ENCODE measurements at places on chromosomes 3 and 15.
A peak's percentile ranks its signal among the peaks of the same experiment; 100 is the strongest.

- peak; percentile 8 for DNase-seq
Measured at GRCh38 chr3:114093596-114093995, 37.1 kb downstream of the QTRT2 start.

- no peak for DNase-seq
Measured at GRCh38 chr15:90038632-90039095, 37.5 kb downstream of the ZNF710 start.

DNA sequence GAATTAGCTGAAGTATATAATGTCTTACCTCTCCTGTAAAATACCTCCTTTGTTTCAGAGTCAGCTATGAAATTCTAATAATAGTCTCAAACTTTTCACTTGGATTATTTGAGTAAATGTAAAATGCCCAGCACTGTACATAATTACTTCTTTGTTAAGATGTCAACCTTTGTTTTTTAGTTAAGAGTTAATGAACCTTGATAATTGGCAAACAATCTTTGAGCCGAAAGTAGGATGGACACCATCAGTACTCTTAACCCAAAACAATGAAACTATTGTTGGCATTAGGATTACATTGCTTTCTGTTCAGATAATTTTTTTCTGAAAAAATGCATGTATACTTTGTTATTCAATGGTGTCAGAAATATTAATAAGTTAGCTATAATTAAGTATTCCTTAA is 3.0 kb upstream of the NECTIN3 start:
- peak; percentile 12 for DNase-seq

DNA sequence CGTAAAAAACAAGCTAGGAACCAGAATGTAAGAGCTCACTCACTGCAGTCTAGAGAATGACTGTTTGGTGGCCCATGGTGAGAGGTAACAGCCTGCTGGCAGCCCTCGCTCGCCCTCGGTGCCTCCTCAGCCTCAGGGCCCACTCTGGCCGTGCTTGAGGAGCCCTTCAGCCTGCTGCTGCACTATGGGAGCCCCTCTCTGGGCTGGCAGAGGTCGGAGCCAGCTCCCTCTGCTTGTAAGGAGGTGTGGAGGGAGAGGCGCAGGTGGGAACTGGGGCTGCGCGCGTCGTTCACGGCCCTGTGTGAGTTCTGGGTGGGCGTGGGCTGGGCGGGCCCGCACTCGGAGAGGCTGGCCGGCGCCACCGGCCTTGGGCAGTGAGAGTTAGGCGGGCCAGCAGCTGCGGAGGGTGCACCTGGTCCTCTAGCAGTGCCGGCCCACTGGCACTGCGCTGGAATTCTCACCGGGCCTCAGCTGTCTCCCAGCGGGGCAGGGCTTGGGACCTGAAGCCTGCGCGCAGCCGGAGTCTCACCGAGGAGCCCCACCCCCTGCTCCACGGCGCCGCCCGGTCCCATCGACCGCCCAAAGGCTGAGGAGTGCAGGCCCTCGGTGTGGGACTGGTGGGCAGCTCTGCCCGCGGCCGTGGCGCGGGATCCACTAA is 420.6 kb downstream of the RBMS3 start:
- no peak for DNase-seq

GRCh38 chr3:198028718-198029117 is 68.7 kb downstream of the LMLN start:
- no peak for DNase-seq

DNA sequence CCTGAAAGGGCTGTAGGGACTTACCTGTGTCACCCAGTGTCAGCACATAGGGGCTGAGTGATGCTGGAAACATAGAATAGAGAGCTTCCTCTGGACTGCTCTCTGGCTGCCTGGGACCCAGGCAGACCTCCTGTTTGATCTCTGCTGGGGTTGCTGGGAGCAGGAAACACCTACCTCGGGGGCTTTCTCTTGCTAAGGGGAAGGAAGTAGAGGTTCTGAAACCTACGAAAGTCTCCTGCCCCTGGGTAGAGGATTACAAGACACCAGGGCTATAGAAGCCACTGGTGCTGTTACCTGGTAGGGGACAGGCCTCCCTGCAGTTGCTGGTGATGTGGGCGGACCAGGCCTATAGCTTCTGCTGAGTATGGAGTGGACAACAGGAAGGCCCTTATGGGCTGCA is 81.7 kb downstream of the DHX30 start:
- DNase-seq = no peak

DNA sequence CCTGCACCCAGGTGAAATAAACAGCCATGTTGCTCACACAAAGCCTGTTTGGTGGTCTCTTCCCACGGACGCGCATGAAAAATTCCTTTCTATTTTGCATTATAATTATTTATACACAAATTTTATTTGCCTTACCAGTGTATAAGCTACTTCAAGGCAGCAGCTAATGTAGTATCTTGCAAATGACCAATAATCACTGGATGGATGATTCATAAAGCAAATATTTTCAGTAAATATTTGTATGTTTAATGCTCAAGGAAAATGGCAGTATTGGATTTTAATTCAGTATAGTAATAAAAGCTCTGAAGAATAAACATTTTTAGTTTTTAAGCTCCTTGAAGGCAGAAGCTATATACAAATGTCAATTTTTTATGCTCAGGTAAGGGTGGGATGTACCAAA is 158.7 kb upstream of the NANOGP8 start:
- DNase-seq = no peak

DNA sequence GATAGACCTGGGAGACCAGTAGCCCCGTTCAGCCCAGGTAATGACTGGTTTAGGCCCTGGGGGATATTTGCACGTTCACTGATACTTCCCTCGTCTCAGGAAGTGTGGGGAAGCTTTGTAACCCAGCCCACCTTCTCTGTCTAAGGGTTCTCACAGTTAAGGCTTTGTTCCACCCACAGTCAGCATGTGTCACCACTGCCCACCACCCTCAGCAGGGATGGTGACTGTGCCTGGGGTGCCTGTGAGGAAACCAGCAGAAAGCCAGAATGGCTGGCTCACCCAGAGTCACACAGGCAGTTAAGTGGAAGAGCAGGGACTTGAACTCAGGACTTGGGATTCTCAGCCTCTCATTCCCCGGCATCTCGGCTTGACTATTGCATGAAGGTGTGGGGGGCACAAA is 5.2 kb downstream of the KBTBD13 start:
- DNase-seq = no peak

DNA sequence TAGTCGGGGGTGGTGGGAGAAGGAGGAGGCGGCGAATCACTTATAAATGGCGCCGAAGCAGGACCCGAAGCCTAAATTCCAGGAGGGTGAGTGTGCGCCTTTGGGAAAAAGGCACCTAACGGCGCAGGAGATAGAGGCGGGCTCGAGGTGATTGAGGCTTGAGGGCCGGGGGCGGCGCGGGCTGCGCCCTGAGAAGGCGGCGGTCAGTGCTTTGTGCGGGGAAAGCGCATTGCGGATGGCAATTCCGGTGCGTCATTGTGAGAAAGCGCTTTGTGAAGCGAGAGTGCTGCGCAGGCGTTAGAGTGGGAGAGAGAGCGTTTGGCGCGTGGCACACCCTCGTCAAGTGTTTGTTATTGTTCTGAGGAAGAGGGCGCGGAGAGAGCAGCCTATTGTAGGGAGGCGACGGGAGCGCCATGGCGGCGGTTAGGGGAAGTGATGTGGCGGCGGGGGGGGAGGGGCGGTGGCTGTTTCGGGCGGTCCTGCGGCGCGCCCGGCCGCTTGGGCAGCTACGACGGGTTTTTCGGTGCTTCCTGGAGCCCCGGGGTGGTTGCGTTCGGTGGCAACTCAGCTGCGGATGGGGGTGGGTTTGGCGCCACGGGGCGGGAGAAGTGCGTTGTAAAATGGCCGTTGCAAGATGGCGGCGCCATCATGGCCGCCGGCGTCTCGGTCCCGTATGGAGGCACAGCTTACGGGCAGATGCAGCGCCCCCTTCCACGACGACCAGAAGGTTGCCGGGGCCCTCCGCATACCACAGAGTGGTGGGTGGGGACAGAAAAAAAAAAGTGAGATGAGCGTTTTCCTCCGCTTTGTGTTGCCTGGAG is 492 bp downstream of the MORF4L1 start:
- peak; percentile 78 for DNase-seq

DNA sequence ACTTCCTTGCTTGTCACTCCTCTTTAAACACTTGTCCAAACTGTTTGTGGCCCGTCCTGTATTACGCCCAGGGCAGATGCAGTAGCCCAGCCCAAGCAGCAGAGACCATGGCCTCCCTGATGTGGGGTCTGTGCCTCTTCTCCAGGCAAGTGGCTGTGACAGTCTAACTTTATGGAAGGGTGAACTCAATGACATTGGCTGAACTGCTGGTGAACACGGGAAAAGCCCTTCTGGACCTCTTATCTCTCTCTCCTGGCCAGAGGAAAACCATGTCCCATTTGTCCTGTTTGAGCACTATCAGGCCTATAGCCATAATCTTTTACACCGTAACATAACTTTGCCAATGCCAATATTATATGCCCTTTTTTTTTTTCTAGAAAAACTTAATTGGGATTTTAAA is 67.6 kb downstream of the SMAD3 start:
- DNase-seq = no peak

GRCh38 chr3:105674437-105675065 is 194.3 kb downstream of the CBLB start:
- no peak for DNase-seq

DNA sequence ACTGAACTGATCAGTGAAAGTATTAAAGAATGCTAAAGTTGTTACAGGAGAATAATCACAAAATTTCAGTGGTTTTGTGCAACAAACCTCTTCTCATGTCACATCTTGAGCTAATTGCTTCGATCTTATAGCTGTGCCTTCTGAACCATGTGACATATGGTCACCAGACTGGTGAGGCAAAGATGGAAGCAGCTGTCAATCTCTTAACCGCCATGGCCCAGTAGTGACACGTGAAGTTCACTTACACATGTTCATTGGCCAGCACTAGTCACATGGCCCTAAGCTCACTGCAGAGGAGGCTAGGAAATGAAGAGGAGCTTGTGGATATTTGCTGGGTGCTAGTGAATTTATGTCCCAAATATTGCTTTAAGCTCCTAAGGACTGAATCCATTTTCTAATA is 32.5 kb downstream of the BOC start:
- DNase-seq = no peak

GRCh38 chr3:158802409-158803268 is 785 bp downstream of the MFSD1 start:
- DNase-seq = no peak

DNA sequence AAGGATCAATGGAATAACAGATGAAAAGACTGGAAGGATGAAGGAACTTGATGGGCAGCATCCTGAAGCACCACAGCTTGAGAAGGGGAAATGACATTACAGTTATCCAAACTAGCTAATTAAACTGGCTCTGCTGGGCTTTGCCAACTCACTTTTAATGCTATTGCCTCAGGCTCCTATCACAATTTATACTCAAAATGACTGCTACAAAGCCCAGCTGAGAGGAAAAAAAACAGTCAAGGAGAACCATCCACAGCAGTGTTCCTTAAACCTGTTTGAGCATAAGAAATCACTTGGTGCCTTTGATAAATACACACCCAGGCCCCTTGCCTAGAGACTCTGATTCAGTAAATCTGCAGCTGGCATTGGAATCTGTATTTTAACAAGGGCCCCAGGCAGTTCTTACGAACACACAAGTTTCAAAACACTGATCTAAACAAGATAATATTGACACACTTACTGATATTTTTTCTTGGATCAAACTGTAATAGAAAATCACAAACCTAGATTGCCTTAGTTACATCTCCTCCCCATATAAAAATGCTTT is 85.8 kb downstream of the MB21D2 start:
- no peak for DNase-seq

GRCh38 chr3:108552267-108553159 is 36.7 kb downstream of the CIP2A start:
- DNase-seq = peak; percentile 63

GRCh38 chr15:38593524-38593923 is 28.9 kb upstream of the RASGRP1 start:
- DNase-seq = no peak

- DNase-seq = no peak
Measured at GRCh38 chr3:178181784-178182183, 354.5 kb upstream of the KCNMB2 start.

GRCh38 chr15:78850941-78851755 is 21.5 kb upstream of the MORF4L1 start:
- DNase-seq = no peak

GRCh38 chr15:91864664-91865063 is 11.2 kb downstream of the SLCO3A1 start:
- DNase-seq = no peak

GRCh38 chr3:197017003-197017402 is 12.6 kb downstream of the MELTF start:
- no peak for DNase-seq

DNA sequence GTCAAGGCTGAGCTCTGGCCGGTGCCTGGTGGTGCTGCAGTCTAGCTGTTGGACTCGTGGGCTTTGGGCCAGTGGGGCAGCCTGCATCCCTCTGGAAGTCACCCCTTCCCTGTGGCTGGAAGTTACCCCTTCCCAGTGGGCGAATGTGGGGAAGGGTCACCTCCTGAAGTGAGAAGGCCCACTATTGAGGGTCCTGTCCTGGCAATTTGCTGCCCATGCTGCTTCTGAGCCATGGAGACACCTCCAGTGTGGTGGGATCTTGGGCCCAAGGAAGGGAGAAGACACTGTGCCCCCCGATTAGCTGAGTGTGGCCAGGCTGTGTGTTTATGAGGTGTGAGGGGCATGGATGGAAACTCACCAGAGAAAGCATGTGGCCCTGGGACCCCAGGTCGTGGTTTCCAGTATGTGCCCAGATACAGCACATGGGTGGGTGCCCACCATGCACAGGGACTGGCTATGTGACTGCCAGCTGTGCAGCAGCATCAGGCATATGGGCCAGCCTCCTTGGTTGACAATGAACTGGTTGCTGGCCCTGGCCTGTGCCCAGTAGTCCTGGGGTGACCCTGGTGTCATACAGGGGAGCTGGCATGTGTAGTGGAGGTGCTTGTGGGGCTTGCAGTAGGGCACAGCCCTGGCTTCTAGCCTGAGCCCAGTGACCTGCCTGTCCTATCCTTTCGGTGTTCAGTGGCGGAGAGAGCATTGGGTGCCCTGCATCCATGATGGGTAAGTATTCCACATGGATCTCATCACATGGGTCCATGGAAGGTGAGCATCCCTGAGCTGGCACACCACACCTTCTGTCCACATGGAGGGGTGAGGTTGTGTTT is 221.2 kb downstream of the SNRPN start:
- DNase-seq = no peak

GRCh38 chr15:32918547-32918946 is 200.7 kb downstream of the GREM1 start:
- no peak for DNase-seq

GRCh38 chr3:41649129-41649739 is 312.7 kb downstream of the ULK4 start:
- no peak for DNase-seq

GRCh38 chr15:45129651-45130129 is at the start of the genes DUOX1 and DUOXA1:
Gene DUOX1 (plus strand): TSS chr15:45129994. CDS start chr15:45131967, 1,973 bp downstream.
Gene DUOXA1 (minus strand): TSS chr15:45129879. CDS start chr15:45123014, 6,865 bp downstream.
- DNase-seq = no peak

DNA sequence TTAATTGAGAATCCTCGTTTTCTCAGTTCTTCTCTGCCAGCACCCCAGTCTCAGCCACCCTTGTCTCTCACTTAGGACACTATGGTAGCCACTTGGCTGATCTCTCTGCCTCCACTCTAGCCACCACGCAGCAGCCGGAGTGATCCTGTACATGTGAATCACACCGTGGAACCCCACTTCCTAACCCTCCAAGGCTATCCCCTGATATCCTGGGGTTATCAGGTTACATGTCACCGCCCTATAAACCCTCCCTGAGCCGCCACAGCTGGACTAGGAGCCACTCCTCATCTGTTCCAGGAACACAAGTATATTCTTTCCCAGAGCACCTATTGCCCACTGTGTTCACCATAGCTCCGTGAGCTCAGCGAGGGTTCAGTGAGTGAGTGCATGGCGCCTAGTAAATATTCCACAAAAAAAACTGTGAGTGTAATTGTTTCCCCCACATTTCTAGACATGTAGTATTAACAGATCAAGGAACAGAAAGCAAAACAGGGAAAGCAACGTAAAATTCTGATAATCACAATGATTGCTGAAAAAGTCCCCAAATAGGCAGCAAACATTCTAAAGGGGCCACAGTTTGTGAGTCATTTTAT is 661 bp upstream of the PARP14 start:
- peak; percentile 58 for DNase-seq

Data from NCI-H1105 treated with DMSO at 0.1 percent for 48 hours (cell line).